ENCODE measurements at places on chromosomes 16 and 17.
A peak's percentile ranks its signal among the peaks of the same experiment; 100 is the strongest.

DNA sequence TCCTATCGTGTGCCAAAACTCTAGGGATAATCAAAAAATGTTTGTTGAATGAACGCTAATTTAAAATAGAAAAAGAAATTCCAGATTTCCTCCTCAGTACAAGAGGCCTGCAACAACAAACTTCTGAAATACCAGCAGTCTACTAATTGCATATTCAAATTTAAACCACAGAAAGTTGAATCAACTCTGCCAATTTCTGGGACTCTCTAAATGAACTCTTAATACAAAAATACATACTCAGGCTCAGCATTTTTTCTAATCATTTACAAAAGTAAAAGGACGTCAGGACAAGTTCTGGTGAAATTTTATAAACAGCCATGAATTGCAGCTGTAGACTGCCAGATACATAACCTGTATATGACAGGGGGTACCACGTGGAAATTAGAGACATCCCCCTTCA is 49.0 kb downstream of the KANSL1 start:
- DNase-seq: no peak

DNA sequence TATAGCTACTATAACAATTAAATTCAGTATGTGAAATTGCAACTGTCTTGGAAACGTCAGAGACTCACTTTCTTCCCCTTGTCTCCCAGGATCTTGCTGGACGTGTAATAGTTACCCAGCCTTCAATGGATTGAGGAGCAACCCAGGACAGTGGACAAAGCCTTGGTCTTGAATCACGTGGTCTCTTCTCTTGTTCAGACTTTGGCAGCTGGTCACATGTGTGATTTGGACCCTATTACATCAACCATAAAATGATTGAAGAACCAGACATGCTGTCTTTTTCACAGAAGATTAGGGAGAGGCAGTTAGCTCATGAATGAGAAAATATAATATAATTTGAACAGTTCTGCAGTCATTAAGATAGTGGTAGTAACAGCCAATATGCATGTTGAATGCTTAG is 1085.5 kb upstream of the RBFOX1 start:
- DNase-seq: no peak

GRCh38 chr16:85622683-85623082 is 9.6 kb downstream of the GSE1 start:
- no peak for DNase-seq

DNA sequence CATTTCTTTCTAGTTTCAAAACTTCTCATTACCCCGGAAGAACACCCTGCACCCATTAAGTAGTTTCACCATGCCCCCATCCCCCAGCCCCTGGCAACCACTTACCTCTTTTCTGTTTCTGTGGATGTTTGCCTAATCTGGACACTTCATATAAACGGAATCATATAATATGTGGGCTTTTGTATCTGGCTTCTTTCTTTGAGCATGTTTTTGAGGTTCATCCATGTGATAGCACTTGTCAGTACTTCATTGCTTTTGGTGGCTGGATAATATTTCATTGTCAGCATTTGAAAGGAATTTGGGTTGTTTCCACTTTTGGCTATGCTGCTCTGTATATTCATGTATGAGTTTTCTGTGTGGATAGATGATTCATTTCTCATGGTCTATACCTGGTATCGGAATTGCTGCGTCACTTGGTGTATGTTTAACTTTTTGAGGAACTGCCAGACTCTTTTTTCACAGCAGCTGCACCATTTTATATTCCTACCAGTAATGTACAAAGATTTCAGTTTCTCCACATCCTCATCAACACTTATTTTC is 30.0 kb upstream of the SLC5A10 start:
- peak; percentile 28 for DNase-seq

- no peak for DNase-seq
These were observed 26.4 kb upstream of the ENDOV start for GRCh38 chr17:80388601-80389000.

DNA sequence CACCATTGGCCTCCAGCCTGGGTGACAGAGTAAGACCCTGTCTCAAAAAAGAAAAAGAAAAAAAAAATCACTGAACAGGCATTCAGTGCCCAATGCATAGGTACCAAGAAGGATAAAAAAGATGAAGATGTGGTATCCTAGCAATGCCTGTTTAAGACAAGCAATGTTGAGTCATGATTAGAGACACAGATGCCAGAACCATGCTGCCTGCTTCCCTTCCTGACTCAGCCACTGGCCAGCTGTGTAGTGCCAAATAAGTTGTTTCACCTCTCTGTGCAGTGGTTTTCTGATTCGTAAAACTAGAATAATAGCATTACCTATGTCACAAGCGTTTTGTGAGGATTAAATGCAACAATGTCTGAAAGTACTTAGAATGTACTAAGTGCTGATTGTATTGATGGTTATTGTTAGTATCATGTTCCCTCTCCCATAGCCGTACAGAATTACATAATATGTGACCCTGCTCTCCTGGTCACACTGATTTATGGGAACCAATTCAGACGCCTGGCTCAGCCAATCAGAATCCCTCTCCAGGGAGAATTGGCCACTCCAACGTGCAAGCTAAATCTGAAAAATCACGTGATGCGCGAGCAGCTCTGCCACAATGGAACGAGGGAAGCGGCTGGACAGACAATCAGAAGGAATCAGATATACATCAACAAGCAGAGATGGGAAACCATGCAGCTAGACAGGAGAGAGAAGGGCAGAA is 241.9 kb downstream of the SLC39A11 start:
- no peak for DNase-seq

DNA sequence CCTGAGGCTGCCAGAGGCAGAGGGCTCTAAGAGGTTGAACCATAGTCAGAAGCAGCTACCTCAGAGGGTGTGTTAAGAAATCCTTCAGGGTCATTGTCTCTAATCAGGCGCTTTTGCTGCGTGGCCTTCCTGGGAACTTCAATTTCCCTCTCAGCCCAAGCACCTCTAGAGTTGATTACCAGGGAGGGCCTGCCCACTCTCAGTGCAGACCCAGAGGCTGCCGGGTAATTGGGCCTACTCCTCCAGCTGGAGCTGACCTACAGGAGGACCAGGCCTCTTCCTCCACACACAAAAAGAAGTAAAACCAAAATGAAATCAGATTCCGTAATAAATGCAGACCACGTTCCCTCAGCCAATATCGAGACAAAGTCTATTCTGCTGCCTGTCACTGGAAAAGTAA is 305.0 kb upstream of the CCL2 start:
- no peak for DNase-seq

DNA sequence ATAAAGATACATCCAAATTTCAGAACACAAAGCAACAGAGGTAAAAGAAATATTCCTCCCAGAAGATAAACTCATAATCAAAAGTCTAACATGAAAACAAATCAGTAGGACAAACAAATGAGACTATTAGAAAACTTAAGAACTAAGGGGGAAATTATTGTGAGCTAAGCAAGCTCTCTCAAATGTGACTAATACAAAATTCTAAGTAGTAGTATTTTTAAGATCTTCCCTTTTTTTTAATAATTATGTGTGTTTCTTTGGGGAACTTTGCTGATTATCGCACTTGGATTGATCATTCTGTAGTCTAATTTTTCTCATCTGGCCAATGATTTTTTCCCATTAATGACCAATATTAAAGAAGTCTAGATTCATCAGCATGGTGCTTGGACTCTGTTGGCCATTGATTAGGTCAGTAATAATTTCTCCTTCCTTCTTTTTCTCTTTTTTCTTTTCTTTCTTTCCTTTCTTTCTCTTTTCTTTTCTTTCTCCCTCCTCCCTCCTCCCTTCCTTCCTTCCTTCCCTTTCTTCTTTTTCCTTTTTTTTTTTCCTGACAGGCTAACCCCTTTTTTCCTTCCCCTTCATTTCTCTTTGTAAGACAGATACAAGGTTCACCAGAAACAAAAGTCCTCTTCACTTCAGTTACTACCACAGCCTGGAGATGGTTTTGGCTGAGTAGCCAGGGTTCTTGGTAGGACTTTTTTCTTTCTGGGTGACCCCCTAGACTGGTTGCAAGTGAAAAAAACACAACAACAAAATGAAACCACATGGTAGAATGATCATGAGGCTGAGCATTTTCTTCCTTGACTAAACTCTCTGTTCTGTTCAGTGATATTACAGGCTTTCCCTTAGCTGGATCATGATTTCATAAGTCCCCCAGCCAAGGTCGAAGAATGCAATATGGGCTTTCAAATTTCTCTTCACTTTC is 2.9 kb upstream of the ABCA6 start:
- no peak for DNase-seq

DNA sequence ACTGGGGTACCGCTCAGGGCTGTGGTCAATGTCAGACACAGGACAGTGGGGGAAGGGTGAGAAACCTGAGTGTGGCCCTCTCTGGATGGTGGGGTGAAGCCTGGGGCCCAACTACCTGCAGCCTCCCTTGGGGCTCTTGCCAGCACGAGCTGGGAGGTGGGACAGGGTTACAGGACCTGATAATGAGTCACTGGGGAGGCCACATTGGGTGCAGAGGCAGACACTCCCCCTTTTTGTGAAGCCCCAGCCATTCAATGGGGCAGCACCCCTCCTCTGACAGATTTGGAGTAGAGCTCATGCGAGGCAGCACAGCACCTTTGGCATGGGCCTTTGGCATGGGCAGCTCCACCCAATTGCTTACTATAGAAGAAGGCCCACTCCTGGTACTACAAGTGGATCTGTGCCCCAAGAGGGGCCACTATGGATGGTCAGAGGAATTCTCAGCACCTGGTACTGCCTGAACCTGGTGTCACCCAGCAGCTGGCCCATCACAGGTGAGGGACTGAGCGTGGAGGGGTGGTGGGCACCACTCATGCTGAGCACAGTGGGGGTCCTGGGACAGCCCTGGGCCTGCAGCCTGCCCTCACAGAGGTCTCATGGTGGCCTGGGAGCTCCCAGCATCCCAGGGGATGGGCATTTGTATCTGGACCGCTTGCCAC is 45.2 kb upstream of the SMPD3 start:
- no peak for DNase-seq

DNA sequence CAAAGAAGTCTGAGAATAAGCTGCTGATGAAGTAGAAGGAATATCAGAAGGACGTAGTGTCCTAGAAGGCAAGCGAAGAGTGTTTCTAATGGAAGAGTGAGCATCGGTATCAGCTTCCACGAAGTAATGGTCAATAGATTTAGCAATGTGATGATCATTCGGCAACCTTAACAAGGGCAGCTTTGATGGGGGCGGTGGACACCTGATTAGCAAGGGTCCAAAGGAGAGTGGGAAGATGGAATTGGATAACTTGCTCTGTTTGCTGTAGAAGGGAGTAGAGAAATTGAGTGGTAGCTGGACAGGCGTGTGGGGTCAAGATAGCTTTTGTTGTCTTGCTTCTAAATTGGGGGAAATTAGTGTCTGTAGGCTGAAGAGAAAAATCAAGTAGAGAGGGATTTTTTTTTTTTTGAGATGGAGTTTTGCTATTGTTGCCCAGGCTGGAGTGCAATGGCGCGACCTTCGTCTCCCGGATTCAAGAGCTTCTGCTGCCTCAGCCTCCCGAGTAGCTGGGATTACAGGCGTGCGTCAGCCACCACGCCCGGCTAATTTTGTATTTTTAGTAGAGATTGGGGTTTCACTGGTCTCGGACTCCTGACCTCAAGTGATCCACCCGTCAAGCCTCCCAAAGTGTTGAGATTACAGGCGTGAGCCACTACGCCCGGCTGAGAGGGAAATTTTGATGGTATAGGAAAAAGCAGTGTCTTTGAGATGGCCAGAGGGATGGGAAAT is 13.9 kb upstream of the HES7 start:
- DNase-seq: no peak

DNA sequence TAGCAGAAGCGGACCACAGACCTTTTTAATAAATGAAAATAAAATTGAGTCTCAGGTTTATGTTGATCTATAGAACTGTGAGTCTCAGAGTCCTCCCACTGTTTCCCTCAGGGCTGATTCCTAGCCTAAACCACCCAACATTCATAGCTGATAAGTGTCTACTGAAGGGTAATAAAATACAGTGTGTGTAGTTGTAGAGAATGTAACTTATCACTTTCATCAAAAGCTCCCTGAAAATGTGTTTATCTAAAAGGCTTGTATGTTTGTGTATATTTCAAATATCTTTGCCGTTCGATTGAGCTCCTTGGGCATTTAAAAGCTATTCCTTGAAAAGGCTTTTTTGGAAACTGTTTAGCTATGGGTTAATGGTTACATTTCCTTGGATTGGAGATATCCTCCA is 740.3 kb upstream of the SOX9 start:
- DNase-seq: no peak

DNA sequence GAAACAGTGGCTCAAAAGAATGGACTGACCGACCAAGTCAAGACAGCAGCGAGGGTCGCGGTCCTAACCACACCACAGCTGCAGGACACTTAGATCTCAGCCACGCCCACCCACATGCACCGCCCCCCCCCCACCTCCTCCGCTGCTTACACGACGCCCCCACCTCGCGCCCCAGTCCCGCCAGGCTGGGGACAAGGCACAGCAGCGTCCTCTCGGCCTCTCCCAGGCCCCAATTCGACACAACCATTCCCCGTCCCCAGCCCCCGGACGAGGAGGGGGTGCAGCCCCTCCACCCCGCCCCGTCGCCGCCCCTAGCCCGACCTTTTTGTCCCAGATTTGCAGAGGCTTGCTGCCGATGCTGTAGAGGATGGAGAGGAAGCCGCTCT is 477 bp downstream of the CFAP20 start:
- DNase-seq: no peak
